ENCODE measurements at places on chromosomes 3 and 15.
A peak's percentile ranks its signal among the peaks of the same experiment; 100 is the strongest.

- DNase-seq, result no peak
Observed at GRCh38 chr3:71874618-71875017, 89.7 kb upstream of the PROK2 start.

DNA sequence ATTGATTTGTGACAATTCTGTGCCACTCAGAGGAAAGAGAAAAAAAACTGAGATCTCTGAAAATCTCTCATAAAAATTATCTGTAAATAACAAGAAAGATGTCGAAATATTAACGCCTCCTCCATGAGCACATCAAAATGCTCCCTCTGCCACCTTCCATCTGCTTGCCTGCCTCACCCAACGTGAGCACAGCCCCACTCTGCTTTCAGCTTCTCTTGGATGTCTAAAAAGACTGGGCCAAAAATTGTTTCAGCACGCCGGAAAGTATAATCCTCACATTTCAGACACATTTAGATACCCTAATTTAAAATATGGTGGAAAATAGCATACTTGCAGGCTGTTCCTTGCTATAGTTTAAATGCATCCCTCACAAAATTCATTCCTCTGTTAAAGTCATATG is 57.1 kb downstream of the ERC2 start:
- DNase-seq, result no peak

DNA sequence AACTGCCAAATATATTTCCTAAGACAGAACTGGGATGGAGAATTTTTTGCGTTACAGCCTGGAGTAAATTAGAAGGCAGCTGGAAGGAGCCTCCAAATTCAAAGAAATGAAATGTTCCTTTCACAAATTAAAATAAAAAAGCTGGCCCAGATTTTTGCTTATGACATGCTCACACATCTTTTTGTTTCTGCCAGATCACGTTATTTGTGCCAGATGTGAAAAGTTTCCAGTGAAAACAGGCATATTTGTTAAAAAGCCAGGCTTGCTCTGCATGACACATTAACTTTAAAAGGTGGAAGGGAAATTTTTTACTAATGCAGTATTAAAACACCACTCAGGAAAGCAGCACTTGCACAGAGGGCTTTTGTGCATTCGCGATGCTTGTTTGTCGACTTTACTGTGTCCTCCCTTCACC is 23.3 kb upstream of the ACKR4 start:
- no peak for DNase-seq

DNA sequence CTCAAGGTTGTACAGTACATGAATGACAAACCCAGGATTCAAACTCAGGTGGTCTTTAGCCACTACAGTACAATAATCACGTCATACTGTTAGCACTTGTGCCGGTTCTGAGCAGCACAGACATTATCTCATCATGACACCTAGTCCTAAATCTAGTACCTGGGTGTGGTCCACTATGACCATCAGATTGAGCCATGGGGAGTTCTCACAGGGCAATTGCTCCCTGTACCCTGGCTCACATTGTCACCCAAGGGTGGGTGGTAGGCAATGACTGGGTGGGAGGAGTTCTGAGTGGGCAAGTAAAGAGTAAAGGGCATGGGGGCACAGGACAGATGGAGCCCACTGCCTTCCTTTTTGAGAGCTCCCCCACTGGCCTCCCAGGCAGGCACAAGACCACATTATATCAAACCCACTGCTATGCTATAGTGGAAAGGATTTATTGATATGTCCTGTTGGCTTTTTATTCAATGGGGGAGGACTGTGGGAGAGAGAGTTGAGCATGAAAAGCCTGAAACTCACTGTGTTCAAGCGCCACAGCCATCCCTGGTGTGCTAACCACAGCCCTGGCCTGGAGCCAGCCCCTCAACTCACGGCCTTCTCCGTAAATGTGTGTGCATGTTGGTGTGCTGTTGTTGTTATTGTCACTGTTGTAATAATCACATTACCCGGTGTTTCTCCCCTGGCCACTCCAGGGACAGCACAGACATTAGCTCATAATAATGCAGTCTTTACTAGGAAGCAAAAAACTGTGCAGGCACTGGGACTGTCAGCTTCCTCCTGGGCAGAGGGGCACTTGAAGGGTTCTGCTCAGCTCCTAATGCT is 27.3 kb downstream of the ADCY5 start:
- DNase-seq, result peak; percentile 44

GRCh38 chr15:91965501-91966193 is 112.1 kb downstream of the SLCO3A1 start:
- no peak for DNase-seq

DNA sequence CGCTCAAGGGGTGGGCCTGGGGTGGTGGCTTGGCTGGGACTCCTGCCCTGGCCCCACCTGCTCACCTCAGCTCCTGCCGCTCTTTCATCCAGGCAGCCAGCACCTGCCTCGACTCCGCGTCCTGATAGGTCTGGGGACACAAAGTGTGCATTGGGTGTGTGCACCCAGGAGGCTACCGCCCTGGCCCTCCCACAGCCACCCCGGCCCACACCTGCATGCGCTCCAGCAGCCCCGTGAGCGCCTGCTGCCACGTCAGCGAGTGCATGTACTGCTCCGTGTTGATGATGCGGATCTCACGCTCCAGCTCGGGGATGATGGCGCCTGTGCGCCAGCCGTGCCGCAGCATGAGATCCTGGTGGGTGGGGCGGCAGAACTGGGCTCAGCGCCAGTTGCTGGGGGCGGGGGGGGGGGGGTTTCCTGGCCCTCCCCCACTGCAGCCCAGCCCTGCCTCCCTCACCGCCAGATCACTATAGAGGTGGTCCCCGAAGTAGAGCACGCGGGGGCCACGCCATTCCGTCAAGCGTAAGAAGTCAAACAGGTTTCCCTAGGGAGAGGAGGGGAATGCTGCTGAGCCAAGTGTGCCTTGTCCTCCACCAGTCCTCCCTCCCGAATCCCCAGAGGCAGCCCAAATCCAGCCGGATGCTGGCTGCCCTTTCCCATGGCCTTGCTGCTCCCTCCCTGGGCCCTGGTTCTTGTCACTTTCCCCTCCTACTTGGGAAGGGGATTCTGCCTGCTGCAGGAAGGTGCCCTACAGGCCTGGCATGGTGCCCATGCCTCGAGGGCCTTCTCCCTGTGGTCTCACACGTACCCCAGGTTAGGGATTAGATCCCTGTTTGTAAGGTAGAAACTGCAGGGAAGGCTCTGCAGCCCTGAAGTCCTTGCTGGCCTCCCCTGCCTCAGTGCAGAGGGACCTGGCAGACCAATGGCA is 8.6 kb downstream of the NT5DC2 start:
- DNase-seq, result no peak

GRCh38 chr3:42914771-42915515 is 9.0 kb downstream of the ZNF662 start:
- no peak for DNase-seq

- no peak for DNase-seq
Observed at GRCh38 chr15:77629070-77630030, 3.4 kb downstream of the LINGO1 start.

DNA sequence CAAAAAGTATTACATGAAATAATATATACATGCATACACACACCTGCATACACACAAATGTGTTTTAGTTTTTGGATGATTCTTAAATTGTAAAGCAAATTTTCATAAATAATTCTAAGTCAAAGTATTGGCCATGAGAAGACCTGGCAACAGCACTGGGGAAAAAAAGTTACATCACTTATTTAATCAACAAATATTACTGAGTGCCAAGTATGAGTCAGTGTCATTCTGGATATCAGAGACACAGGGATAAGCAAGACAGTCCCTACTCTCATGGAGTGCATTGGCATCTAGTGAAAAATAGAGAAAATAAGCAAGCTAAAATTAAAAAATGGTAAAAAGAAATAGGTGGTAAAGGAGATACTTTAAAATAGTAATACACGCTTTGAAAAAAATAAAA is 29.4 kb upstream of the GUCA1C start:
- DNase-seq, result no peak

DNA sequence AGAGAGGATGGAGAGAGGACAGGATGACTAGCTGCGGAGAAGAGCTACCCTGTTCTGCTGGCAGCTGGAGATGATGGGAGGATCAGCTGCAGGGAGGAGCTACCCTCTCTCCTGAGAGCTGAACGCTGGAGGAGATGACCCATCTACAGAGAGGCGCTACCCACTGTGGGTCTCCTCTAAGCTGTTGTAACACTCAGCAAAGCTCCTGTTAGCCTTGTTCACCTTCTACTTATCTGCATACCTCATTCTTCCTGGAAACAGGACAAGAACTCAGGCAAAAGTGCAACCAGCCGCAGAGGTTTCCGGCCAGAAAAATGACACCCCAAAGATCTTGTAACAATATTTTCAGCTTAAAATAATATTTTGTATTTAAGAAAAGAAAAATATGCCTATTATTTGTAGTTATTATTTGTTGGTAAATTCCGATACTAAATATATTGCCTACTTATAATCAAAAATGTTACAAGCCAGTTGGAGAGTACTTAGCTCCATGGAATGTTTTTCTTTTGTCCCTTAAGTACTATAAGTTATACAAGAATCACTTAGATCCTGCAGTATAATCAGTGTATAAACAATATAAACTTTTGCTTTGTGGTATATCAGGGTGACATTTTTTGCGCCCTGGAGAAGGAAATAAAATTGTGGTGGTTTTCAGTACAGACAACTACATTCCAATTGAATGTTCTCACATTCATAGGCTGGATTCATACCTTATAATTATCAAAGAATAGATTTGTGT is 1188.0 kb upstream of the CADM2 start:
- no peak for DNase-seq

DNA sequence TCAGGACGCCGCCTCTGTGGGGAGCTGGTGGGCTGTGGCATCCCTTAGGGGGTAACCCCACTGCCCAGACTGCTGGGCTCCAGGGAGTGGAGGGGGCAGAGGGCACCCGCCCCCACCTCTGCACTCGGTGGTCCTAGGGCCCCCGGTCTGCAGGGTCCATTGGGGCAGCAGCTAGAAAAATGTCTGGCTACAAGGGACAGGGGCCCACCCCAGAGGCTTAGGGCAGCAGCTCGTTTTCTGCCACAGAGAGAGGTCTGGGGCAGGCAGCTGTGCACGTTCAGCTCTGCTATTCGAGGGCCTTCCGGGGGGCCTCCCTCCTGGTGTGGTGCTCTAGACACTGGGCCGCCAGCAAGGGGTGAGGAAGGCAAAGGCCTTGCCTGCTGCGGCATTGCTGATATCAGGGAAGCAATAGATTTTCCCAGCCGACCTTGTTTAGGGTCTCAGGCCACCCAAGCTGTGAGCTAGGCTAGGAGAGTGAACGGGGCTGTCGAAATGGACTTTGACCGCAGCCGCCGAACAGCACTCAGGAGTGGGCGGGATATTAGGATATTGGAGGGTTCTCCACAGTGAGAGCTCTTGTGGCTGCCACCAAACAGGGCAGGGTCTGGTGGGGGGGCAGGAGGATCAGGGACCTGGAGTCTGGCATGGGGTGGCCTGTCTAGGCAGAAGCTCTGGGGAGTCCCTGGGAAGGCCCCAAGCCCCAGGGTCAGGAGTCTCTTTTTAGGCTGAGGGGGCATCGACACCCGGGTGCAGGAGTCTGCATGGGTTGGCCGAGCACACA is 61.4 kb upstream of the KLF13 start:
- DNase-seq, result no peak

DNA sequence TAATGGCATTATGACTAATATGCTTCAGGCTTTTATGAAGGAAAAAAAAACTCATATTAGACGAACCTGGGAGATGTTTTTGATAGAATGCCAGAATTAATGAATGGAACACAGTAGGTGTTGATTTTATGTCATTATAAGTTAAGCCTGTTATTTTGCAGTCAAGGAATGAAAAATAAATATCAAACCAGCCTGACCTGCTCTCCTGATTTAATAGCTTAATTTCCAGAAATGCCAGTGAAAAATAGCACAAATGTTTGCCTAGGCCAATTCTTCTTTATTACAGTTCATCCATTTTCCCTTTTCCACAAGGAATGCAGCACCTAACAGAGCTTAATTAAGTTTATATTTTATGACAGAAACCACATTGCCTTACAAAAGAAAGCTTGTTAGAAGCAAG is 292.0 kb downstream of the TBL1XR1 start:
- no peak for DNase-seq

GRCh38 chr15:58639992-58640391 is 109.5 kb downstream of the ADAM10 start:
- no peak for DNase-seq

- DNase-seq, result no peak
Observed at GRCh38 chr15:41954036-41954435, 18.3 kb downstream of the EHD4 start.

DNA sequence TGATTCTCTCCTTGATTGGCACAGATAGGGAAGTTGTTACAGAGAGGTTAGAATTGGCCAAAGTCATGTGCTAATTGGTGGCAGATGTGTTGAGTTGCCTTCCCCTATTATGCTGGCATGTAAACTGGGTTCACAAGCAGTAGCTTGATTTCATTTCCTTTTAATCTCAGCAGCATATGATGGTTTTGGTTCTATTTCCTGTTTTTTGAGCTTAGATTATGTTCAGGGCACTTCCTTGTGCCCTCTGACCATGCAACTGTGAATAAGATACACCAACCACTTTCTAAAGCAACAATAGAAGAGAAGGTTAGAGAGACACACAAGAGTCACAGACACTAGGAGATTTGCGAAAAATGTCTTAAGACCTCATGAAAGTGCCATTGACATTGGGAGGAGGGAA is 16.5 kb downstream of the HPS3 start:
- no peak for DNase-seq

DNA sequence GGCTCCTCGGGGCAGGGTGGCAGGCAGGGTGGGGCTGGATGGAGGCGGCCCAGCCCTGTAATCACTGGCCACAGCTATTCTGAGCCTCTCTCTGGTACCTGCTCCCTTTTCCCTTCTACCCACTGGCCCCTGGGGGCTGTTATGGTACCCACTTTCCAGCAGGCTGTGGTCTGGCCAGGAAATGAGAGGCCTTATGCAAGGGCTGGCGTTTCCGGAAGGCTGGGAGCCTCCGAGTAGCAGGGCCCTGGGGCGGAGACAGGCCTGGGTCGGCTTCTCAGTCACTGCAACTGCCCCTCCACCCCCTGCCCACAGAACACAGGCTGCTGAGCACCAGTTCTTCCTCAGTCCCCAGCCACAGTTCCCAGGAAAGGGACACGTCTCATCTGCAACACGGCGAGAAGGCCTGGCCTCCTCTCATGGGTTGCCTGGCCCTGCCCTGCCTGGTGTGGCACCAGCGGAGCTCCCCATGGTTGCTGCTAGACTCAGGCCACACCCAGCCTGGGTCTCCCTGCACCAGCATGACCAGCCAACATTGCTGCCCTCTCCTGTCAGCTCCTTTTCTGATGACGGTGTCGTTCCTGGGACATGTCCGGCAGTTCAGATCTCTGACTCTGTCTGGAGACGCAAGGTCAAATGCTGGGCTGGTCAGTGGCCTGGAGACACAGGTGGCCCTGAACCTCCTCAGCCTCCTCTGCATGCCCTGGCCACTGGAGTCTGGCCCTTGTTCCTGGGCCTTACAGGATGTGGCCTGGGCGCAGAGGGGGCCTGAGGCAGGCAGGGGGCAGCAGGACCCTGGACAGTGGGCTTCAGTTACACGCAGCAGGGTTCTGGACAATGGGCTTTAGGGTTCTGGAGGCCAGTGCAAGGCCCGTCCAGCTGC is 6.5 kb downstream of the CHST13 start:
- peak; percentile 66 for DNase-seq
